IMR-90 (cell line): ENCODE measurements at places on chromosomes 16 and 17. TPM values are rescaled to one million over a fixed set of nuclear protein-coding genes. Genes with fewer than 3 reads are reported as not detected.

The CACNG1 gene
- not detected in 2 replicates for polyA plus RNA-seq

- H3K4me1 ChIP-seq: peaks cover 13% of the 10 kb centered on the region
- no peak for DNase-seq
- peak overlapping the region; percentile 84; the same call in 1 of the 2 replicates for H3K27ac ChIP-seq
- peak overlapping the region; percentile 50; the same call in 1 of the 2 replicates for H3K4me3 ChIP-seq
These were observed 20.1 kb downstream of the SIAH1 start for GRCh38 chr16:48365025-48365600.

DNA sequence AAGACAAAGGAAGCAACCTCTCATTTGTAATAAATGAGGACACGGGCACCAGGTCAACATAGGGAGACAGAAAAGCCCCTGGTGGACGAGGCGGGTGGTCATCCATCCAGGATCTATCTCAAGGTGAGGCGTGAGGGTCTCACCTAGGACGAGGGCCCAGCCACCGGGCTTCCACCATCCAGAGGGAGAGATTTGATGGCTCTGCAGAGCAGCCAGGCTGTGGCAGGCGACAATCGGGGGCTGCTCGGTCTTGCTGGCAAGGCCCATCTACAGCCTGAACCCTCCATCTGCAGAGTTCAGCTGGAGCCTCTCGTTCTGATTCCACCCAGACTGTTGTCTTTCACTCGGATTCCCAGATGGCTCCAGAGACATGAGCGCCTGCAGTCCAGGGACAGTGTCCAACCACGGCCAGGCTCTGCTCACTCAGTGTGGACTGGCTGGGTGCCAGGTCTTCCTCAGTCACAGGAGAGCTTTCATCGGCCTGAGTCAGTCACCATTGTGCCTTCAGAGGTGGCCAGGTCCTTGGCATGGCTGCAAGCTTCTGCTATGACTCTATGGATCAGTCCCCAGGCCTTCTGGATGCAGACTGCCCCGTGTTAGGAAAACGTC is 5.9 kb downstream of the LITAFD start:
- H3K27ac ChIP-seq: no peak overlapping the region
- peaks cover 27% of the 10 kb centered on the region for H3K4me1 ChIP-seq
- peak; percentile 78 for DNase-seq
- no peak overlapping the region for H3K4me3 ChIP-seq

DNA sequence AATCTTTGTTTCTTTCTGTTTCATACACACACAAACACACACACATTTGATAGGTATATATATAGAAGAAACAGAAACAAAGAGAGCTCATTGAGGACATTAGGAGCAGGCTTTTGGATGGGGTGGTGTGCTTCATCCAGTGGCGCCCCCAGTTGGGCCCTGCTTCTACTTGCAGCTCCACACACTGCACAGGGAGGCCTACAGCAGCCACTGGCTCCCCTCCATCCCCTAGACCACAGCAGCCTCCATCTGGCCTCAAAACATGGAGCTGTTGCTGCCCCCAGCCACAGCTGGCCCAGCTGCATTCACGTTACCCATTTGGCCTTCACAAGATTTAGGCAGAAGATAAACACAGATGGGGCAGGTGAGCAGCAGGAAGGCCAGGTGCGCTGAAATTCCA is 33.1 kb upstream of the NF1 start:
- DNase-seq: no peak
- no peaks in the 10 kb centered on the region for H3K36me3 ChIP-seq
- no peak overlapping the region for H3K4me3 ChIP-seq

DNA sequence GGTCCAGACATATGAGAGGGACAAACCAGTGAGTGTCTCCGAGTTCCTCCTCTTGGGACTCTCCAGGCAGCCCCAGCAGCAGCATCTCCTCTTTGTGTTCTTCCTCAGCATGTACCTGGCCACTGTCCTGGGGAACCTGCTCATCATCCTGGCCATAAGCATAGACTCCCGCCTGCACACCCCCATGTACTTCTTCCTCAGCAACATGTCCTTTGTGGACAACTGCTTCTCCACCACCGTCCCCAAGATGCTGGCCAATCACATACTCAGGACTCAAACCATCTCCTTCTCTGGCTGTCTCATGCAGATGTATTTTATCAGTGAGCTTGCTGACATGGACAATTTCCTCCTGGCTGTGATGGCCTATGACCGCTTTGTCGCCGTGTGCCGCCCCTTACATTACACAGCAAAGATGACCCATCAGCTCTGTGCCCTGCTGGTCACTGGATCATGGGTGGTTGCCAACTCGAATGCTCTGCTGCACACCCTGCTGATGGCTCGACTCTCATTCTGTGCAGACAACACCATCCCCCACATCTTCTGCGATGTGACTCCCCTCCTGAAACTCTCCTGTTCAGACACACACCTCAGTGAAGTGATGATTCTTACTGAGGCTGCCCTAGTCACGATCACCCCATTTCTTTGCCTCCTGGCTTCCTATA is 19.2 kb downstream of the ZNF200 start:
- H3K27me3 ChIP-seq: no peaks in the 10 kb centered on the region
- no peak overlapping the region for H3K27ac ChIP-seq
- H3K36me3 ChIP-seq: no peaks in the 10 kb centered on the region

GRCh38 chr17:31479062-31479408 is 87.6 kb downstream of the RAB11FIP4 start:
- peaks cover 69% of the 10 kb centered on the region for H3K27me3 ChIP-seq
- no peak for DNase-seq
- no peaks in the 10 kb centered on the region for H3K36me3 ChIP-seq
- no peaks in the 10 kb centered on the region for H3K4me1 ChIP-seq
- no peak overlapping the region for H3K4me3 ChIP-seq
- no peak overlapping the region for H3K27ac ChIP-seq

DNA sequence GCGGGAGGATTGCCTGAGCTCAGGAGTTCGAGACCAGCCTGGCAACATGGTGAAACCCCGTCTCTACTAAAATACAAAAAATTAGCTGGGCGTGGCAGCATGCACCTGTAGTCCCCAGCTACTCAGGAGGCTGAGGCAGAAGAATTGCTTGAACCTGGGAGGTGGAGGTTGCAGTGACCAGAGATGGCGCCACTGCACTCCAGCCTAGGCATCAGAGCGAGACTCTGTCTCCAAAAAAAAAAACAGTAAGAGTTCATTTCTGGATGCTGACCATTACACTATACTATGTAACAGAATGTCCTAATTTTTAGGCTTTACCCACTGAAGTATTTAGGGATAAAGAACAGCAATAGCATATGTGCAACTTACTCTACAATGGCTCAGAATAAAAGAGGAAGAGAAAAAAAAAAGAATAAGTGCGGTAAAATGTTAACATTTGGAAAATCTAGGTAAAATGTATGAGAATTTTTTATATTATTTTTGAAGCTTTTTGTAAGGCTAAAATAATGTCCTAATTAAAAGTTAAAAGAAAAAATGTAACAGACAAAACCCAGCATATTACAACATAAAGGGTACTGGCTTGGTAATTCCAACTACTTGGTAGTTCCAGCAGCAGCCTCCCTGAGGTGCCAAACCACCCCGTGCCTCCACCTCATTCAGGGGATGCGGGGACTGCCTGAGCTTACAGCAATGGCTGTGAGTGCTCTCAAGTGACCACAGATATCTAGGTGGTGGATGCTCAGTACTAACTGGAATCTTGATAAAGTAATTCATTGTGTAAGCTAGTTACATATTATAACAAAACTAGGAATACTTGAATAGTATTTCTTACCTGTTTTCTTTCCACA is 10.9 kb downstream of the COPS3 start:
- H3K4me3 ChIP-seq: no peak overlapping the region
- H3K36me3 ChIP-seq: peaks cover 47% of the 10 kb centered on the region
- H3K4me1 ChIP-seq: no peaks in the 10 kb centered on the region
- no peak for DNase-seq

The MT4 gene
- polyA plus RNA-seq: not detected in 2 replicates

GRCh38 chr17:37392024-37392590 is 14.5 kb downstream of the ACACA start:
- no peaks in the 10 kb centered on the region for H3K27me3 ChIP-seq
- H3K4me1 ChIP-seq: peaks cover 7% of the 10 kb centered on the region
- no peak overlapping the region for H3K27ac ChIP-seq
- H3K36me3 ChIP-seq: no peaks in the 10 kb centered on the region
- peak; percentile 90 for DNase-seq
- no peak overlapping the region for H3K4me3 ChIP-seq

The CNGB1 gene
- polyA plus RNA-seq: not detected in 2 replicates

- H3K27me3 ChIP-seq: no peaks in the 10 kb centered on the region
- H3K36me3 ChIP-seq: no peaks in the 10 kb centered on the region
- no peak for DNase-seq
- H3K4me3 ChIP-seq: no peak overlapping the region
These were observed 139.5 kb downstream of the MSI2 start for GRCh38 chr17:57395721-57396321.

DNA sequence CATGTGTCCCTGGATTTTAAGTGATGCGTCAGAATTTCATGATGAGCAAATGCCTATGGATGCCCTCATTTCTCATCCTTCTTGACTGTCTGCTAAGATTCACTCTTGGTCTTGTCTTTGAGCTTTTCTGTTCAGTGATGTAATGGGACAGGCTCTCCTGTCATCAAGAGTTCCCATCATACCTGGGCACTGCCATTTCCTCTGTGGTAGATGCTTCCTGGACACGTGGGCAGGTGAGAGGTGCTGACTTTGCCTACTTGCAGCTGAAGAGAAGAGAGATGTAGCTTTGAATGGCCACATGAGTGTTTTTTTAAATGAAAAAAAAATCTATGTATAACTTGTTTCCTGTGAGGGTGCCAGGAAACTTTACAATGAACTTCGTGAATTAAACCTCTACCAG is 557.7 kb downstream of the MAF start:
- H3K27ac ChIP-seq: no peak overlapping the region
- no peak for DNase-seq
- H3K36me3 ChIP-seq: no peaks in the 10 kb centered on the region
- H3K4me3 ChIP-seq: no peak overlapping the region

The HS3ST2 gene
- not detected in 2 replicates for polyA plus RNA-seq

The FAHD1 gene
- 65.3 and 81.8 TPM in 2 replicates for polyA plus RNA-seq

The SLFN13 gene
- polyA plus RNA-seq: 1.4 and 1.7 TPM in 2 replicates

DNA sequence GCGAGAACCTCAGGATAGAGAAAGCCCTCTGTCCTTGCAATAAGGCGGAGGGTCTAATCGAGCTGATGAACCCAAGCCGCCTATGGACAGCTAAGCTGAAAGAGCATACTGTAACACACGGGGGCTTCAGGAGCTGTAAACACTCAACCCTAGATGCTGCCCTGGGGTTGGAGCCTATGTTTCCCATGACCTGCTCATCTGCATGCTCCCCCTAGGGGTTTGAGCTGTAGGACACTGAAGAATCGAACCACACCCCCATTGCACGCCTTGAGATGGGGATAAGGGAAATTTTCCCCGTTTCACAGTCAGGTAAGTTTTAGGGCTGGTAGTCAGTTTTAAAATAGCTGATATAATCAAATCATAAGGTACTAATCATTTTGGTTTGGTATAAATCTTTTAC is 675.6 kb upstream of the CDH8 start:
- no peaks in the 10 kb centered on the region for H3K27me3 ChIP-seq
- no peak for DNase-seq
- H3K27ac ChIP-seq: no peak overlapping the region
- H3K4me3 ChIP-seq: no peak overlapping the region
- no peaks in the 10 kb centered on the region for H3K4me1 ChIP-seq
- no peaks in the 10 kb centered on the region for H3K36me3 ChIP-seq

DNA sequence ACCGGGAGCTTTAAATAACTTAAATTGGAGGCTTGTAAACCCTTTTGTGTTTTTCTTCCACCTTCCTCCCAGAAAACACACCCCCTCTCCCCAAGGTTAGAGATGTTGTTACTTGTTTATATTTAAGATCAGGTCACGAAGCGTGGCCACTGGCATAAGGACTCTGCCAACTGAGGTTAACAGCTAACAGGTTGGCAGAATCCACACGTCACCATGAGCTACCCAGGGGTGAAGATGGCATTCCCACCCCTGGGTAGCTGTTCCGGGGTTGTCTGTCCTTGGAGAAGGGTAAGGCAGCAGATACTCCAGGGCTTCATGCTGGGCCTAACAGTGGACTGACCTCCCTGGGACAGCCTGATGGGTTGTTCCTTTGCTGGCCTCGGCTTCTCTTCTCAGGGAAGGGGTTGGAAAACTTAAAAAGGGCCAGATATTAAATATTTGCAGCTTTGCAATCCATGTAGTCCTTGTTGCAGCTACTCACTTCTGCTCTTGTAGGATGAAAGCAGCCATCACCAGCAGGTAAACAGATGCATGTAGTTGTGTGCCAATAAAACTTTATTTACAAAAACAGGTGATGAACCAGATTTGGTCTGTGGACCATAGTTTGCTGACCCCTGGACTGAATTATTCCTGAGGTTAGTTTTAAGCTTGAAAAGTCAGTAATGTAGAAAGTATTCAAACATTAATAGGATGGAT is 148.6 kb downstream of the MSI2 start:
- DNase-seq: no peak
- peaks cover 8% of the 10 kb centered on the region; the same call in 1 of the 2 replicates for H3K36me3 ChIP-seq
- peaks cover 12% of the 10 kb centered on the region for H3K4me1 ChIP-seq
- H3K27me3 ChIP-seq: no peaks in the 10 kb centered on the region

DNA sequence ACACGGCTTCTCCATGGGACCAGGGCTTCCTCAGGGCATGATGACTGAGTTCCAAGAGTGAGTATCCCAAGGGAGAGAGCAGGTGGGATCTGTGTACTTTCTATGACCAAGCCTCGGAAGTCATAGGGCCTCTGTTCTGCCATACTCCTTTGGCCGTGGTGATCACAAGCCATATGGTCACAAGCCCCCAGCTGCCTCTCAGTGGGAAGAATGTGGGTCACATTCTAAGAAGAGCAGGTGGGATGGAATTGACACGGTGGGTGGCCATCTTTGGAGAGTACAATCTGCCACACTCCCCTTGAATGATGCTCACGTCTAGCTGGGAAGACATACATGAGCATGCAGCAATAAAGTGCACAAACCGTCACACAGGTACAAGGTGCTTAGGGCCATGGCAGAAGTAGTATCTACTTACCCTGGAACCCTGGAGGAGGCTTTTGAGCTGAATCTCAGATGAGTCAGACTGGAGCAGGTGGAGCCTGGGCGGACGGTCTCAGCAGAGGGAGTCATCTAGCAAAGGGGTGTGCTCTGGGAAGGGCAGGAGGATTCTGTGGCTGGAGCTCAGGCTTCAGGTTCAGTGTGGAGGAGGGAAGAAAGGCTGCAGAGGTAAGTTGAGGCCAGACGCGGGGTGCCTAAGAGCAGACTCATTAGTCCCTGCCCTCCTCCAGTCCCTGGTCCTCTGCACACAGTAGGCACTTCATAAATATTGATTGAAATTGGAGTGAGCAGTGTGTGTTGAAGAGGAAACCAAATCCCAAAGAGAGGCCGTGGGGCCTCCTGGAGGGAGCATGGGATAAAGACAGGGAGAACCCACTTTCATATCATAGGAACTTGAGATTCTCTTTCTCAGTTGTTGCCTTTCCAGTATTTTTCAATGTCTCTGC is 26.6 kb downstream of the GOSR2 start:
- H3K27me3 ChIP-seq: no peaks in the 10 kb centered on the region; the same call in 1 of the 2 replicates
- peak; percentile 48 for DNase-seq
- no peaks in the 10 kb centered on the region for H3K36me3 ChIP-seq
- H3K27ac ChIP-seq: no peak overlapping the region

- DNase-seq: no peak
- H3K4me1 ChIP-seq: no peaks in the 10 kb centered on the region
- H3K36me3 ChIP-seq: no peaks in the 10 kb centered on the region
These were observed 31.0 kb upstream of the ADCY9 start for GRCh38 chr16:4147236-4147635.

The ACAP1 gene
- 2.1 and 2.3 TPM in 2 replicates for polyA plus RNA-seq

GRCh38 chr17:4635823-4636375 is 5.6 kb downstream of the ALOX15 start:
- H3K27ac ChIP-seq: no peak overlapping the region
- H3K36me3 ChIP-seq: no peaks in the 10 kb centered on the region
- DNase-seq: no peak
- peaks cover 43% of the 10 kb centered on the region for H3K27me3 ChIP-seq

The TLCD1 gene
- 8.7 and 9.3 TPM in 2 replicates for polyA plus RNA-seq
